SHP77 (cell line): ENCODE measurements at places on chromosomes 5 and 9.

GRCh38 chr5:112762113-112762810 lies 24.6 kb downstream of the APC start:
- DNase-seq: no peak

GRCh38 chr9:87787735-87788134 lies 61.8 kb downstream of the CTSL start:
- DNase-seq: no peak

DNA sequence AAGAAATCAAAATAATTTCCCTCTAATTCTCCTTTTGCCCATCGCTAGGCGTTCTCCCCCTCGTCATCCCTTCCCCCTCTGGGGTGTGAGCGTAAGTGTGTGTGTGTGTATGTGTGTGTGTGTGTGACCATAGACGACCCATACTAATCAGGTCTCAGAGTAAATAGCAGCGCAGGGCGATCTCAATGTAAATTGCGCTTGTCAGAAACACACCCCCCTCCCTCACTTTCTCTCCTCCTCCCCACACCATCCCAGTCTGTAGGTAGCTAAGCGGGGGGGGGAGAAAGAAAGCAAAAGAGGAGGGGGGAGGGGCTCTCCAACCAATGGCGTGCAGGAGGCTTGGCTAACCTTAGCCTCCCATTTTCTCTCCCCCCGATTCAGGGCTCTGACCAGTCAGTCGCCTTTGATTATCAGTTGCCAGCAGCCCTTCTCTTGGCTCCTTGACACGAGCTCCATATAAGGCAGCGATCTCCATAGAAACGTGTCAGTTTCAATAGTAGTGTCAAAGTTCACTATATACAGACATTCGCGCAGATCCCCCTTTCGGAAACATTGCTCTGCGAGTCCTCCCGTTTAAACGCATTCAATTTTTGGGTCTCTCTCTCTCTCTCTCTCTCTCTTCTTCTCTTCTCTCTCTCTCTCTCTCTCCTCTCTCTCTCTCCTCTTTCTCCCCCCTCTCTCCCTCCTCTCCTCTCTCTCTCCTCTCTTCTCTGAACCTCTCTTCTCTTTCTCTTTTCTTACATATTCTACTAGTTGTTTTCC lies at the start of gene NR2F1:
TSS of gene NR2F1 (plus strand) at position 546 of the 762 bp plus-strand sequence. CDS start 1,802 bp downstream, outside the sequence.
- peak; percentile 99 for DNase-seq

DNA sequence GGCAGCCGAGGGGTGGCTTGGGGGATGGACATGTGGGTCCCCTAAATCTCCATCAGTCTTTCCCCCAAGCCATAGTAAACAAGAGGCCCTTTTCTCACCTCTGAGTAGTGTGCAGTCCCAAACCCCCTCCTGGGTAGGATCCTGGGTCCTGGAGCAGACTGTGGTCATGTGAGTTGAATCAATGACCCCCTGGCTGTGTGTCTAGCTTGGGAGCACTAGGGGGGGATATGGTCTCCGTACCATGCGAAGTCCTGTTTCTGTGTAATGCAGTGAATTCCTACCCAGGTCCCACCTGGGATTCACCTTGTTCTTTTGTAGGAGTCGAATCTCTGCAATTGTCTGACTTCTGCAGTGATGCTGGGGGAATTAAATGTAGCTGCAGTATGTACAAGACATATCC lies 66.2 kb downstream of the FGF18 start:
- no peak for DNase-seq

- DNase-seq: no peak
Measured at GRCh38 chr9:33273972-33274328, 9.1 kb downstream of the CHMP5 start.

DNA sequence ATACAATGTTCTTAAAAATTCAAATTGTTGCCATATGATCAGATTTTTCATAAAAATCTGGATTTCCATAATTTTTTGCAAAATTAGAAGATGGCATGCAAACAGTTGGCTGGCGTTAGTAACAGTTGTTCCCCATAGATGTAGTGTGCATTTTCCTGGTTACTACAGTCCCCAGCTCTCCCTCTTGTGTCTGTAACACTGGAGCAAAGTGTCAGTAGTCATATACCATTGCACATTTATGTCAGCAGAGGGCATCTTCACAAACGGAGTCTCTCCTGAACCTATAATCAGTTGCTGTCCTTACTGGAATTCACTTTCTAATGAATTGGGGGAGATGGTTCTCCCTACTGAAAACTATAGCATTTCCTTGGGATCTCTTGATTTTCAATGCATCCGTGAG lies 44.7 kb upstream of the DMAC1 start:
- DNase-seq: no peak

GRCh38 chr9:35482071-35482470 lies 7.8 kb upstream of the RUSC2 start:
- DNase-seq: no peak

DNA sequence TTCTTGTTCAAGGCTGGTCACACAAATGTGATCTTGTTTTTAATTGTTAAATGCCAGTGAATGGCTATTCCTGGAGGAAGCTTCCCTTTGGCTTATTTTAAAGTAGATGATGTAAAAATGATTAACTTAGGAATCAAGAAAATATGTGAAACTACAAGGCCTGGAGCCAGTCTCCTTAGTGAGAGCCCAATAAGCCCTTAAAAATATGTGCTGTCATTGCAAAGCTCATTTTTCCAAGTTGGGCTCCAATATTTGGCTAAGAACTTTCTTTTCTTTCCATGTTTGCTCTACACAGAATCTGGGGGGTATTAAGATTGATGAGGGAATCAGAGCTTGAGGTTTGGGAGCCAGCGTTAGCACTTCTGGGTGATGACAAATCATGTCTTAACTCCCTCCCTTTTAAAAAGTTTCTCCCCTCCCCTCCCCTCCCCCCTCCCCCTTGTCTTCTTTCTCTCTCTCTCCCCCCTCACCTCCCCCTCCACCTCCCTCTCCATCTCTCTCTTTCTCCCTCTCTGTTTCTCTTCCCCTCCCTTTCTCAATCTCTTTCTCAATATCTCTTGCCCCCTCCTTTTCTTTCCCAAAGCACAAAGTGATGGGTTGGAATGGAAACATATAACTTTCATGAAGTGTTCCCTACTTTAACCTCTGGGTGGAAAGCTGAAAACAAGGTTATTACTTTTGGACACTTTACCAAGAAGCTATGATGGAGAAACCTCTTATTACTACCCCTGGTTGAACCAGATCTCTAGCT lies 86.0 kb downstream of the FBXL7 start:
- DNase-seq: no peak

DNA sequence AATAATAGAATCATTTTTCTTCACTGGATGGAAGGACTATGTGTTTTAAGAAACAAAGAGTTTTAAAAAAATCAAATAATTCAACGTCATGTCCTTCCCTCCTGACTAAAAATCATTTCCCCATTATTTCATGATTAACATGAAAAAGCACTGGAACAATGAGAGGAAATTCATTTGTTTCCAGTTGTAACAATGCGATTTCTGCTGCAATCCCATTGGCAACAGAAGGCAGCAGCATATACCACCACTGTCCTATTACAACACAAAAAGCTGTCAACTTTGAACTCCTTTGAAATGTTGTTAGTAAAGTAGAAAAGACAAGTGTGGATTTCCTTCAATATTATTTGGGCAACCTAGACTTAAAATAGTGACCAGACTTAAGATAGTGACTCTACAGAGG lies 3.1 kb downstream of the C5orf63 start:
- no peak for DNase-seq

- DNase-seq: peak; percentile 32
Measured at GRCh38 chr5:87944553-87945285, 323.9 kb downstream of the TMEM161B start.

DNA sequence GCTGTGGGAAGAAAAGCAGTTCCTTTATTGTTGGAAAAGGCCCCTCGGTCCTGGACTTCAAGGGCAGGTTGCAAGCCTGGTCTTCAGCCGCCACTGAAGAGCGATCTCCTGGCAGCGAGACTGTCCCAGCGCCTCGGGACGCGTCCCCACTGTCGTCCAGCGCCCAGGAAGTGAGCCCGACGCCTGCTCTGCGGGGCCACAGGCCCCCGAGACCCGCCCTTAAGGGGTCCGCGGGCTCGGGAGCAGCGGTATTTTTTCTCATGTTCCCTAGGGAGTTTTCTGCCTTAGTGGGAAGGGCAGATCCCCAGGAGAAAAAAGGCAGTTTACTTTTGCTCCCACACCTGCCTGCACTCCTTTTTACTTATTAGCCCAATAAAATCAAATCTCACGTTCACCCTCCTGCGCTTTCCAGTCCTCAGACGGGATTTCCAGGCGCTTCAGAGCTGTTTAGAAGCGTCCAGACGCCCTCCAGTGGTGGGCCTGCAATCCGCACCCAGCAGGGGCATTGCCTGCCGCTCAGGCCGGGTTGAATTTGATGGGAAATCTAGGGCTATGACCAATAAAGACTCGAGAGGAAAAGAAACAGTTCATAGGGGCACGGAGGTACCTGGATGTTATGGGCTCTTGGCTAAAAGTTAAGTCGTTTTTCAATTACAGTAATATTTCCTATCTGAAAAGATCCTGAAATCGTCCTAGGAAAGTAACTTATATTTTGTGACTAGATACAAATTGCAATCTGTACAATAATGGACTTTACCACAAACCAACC lies 2.8 kb upstream of the EFNA5 start:
- DNase-seq: peak; percentile 90

DNA sequence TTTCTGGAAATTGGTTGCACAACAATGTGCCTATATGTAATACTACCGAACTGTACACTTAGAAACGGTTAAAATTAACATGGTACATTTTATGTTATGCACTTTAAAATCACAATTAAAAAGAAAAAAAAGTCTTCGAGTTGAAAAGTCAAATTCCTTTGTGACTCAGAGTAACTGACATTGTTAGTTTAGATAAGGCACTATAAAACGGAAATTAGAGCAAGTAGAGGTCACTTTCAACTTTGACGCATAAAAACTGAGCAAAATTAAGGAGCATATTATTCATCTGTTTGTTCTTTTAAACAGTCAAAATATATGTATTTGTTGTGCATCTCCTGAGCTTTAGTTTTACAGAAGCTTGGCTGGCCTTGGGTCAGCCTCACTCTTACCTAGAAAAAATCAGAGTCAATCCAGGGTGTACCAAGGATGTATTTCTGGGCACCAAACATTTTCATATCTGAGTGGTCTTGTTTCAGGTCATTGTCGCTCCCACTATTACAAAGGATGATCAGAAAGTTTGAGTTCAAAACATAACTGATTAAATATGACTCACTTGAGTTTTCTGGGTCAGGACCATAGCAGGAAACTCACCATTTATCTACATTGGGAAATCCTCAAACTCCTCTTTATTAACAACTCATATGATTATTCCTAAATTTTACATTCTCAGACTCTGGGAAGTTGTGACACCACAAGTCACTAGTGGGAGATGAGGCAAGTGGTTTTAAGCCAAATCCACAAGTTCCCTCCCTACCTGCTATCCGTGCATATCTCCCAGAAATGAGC lies 160.6 kb downstream of the CCDC192 start:
- DNase-seq: no peak

DNA sequence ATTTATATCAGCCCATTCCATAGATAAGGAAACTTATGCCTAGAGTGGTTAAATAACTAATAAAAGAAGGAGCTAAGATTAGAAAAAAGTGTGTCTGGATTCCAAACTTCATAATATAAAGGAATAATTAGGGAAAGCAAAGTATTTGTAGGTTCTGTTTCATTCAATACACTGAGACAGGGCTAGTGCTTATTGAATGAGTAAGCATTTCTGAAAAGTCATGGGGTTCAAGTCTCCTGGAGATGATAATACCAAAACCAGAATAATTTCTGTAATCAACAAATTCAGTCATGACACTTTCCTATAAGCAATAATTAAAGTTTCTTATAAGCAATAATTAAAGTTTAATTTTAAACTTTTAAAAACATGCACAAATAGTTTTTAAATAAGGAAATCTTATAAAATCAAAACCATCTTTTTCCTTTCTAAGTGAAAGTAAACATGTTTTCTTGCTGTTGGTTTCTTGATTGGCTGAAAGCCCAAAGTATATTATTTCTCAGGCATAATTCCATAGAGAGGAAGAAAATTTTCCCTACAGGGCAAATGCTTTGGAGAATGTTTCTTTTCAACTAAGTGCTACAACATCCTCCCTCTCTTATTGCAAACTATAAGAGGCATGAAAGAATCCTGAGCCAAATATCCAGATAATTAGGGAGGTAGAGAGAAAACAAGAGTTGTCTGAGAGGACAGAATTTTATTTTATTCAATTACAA lies 510.2 kb downstream of the PRELID2 start:
- DNase-seq: no peak

DNA sequence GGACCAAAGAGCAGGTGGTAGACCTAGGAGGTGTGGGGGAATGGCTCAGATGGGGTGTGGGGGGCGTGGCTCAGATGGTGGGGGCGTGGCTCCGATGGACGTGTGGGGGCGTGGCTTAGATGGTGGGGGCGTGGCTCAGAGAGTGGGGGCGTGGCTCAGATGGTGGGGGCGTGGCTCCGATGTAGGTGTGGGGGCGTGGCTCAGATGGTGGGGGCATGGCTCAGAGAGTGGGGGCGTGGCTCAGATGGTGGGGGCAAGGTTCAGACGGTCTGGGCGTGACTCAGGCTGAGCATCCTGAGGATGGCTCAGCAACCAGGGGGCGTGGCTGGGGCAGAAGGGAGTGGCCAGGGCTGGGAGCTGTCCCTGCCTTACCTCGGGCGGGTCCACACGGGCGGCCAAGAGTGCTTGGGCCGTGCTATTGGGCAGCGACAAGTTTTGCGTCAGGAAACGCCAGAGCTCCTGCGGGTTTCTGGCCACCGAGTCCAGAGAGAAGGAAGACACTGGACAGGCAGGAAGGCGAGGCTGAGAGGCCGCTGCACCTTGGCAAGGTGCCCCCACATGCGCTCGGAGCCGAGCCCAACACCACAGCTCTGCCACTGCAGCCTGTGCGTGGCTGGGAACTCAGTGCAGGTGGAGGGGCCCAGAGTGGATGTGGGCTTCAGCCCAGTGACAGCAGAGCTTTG lies 5.9 kb downstream of the ABCA2 start:
- no peak for DNase-seq

- DNase-seq: no peak
Measured at GRCh38 chr5:30343707-30344106, 849.8 kb upstream of the CDH6 start.
